ENCODE measurements at places on chromosomes 12 and 14.

DNA sequence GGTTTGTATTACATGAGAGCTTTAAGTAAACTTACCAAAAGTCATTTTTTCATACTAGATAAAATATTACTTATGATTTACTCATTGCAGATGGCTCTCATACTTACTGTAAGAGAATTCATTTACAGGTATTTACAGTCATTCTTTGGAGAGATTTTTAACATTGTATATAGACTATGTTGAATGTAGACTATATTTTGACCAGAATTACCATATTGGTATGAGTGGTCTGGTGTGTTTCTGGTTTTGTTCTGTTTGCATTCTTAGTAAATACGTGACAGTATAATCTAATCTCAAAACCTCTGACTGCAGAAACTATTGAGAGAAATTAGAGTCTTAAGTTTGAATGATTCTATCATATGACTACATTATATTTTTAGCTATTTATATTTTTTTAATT, 91.1 kb downstream of the USP15 start:
- DNase-seq: no peak

DNA sequence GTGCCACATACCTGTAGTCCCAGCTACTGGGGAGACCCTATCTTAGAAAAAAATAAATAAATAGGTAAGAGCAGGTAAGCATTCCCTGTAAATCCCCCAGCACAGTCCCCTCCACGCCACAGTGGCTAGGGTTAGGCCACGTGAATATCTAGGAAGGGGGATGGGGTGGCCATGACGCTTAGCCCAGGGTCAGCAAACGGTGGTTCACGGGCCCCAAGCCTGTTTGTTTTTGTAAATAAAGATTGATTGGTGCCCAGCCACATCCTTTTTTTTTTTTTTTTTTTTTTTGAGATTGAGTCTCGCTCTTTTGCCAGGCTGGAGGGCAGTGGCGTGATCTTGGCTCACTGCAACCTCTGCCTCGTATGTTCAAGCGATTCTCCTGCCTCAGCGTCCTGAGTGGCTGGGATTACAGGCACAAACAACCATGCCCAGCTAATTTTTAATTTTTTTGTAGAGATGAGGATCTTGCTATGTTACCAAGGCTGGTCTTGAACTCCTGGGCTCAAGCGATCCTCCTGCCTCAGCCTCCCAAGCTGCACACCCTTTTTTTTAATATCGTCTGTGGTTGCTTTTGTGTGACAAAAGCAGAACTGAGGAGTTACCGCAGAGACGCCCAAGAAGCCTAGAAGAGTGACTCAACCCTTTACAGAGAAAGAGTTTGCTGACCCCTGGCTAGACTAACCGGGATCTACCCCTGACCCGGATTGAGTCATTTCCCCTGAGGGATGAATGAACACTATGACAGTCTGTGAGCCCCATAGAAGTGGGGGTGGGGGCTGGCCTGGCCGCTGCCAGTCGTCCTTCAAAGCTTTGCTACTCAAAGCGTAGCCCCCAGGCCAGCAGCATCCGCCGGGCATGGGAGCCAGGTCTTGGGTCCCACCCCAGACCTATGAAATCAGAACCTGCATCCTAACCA, 113.7 kb upstream of the NCOR2 start:
- DNase-seq: no peak

GRCh38 chr12:21566223-21566906, 38.3 kb downstream of the GYS2 start:
- no peak for DNase-seq

DNA sequence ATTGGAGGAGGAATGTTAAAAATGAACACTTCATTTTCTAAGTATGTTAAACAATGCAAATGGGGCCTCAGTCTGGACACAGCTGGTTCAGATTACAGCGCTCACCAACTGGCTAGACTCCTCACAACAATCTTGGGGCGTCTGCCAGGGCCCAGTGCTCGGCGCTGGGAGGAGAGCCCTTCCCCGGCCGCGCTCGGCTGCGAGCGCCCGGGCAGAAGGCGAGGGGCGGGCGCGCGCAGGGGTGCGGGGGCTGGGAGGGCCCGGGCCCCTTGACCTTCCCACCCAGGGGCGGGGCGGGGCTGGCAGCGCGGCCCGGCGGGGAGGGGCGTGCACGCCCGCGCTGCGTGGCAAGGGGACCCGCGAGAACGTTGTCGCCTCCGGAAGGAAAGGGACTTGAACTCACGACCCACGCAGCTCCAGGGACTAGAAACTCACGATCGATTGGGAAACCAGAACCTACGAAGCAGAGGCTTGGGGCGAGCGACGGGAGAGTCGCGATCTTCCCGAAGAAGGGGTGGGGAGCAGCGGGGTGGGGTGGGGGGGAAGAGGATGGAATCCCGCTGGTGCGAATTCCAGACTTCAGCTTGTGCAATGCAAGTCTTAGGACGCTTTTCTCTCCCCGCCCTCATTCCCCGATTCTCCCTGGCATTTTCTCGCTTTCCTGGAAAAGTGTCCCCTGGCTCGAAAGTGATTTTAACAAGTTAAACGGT, at the start of gene FBLN5:
TSS of gene FBLN5 (minus strand) at position 220 of the 710 bp plus-strand sequence. CDS start 465 bp downstream, outside the sequence.
- no peak for DNase-seq

GRCh38 chr14:95133282-95133681, 24.0 kb downstream of the DICER1 start:
- DNase-seq: no peak

- DNase-seq: no peak
Observed at GRCh38 chr12:46590991-46591703, 218.6 kb upstream of the SLC38A2 start.

GRCh38 chr14:55955175-55955574, 163.0 kb upstream of the PELI2 start:
- no peak for DNase-seq

DNA sequence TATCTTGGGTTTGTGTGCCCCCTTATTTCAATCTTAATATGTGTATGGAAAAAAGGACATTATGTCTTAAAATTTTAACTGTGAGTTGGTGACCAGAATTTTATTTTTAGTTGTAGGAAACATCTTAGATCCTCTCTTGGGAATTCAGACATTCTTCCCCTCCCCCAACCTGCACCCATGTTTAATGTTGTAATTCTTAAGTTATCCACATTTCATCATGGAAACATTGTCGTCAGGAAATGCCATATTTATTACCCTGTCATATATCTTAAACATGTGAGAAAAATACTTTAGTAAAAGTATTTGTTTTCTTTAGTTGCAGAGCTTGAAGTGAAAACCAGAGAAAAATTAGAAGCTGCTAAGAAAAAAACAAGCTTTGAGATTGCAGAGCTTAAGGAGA, 30.3 kb downstream of the YEATS4 start:
- no peak for DNase-seq

DNA sequence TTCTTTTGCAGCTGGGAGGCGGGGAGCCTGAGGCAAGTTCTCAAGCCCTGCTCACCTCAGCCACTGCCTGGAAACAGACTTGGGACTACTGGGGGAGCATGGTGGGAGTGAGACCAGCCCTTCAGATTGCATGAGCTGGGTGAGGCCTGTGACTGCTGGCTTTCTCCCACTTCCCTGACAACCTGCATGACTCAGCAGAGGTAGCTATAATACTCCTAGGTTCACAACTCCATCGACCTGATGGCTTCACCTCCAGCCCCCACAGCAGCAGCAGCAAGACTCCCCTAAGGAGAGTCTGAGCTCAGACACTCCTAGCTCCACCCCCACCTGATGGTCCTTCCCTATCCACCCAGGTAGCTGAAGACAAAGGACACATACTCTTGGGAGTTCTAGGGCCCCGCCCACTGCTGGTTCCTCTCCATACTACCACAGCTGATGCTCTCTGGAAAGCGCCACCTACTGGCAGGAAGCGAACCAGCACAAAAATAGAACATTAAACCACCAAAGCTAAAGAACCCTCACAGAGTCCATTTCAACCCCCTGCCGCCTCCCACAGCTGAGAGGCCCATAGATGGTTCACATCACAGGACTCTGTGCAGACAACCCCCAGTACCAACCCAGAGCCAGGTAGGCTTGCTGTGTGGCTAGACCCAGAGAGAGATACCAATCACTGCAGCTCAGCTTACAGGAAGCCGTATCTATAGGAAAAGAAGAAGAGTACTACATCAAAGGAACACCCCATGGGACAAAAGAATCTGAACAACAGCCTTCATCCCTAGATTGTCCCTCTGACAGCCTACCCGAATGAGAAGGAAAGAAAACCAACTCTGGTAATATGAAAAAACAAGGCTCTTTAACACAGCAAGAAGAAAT, 68.7 kb downstream of the RPAP3 start:
- peak; percentile 73 for DNase-seq

GRCh38 chr12:107484230-107484629, 201.4 kb upstream of the PWP1 start:
- no peak for DNase-seq

DNA sequence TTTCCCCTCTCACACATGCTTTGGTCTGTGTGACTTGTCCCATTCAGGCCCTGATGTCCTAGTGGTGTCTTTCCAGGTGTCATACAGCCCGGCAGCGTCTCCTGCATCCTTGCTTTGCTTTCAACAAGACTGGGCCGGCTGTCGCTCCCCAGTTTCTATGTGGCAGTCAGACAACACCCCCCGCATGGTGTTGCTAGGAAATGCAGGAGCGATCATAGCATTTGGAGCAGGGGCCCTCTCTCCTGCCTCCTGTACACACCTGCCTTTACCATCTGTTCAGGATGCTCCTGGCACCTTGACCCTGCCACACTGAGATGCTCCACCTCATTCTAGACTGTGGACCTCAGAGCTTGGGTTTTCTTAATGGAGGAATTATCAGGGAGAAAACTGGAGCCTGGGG, 29.5 kb downstream of the CACNA1C start:
- DNase-seq: no peak

GRCh38 chr14:67999290-67999689, 179.7 kb downstream of the RAD51B start:
- no peak for DNase-seq

GRCh38 chr14:60165547-60165876, 314 bp upstream of the DHRS7 start:
- no peak for DNase-seq

DNA sequence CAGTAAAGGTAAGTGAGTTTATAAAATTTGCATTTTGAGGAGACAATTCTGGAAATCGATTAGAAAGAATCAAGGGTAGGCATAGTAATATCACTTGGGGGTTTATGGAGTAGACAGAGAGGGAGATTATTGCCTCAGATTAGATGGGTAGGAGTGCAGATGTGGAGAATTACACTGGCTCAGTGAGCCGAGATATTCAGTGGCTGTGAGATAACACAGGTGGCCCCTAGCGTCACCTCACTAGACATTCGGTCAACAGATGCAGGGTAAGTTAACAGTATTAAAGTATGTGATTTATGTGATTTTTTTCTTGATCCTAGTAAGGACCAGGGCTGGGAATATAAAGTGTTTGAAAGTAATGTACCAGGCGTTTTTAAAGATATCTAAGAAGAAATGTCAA, 39.6 kb upstream of the KLRD1 start:
- DNase-seq: peak; percentile 70

- DNase-seq: peak; percentile 4
Observed at GRCh38 chr12:130335517-130336392, 1.9 kb upstream of the PIWIL1 start.

GRCh38 chr14:92789457-92790089, 4.5 kb upstream of the GOLGA5 start:
- DNase-seq: no peak
